Activated CD8-positive, alpha-beta memory T cell treated with anti-CD3 and anti-CD28 coated beads, Interleukin-2, amount 10 ng/mL, durations not matched to agents 7 days and 5 days (primary cell): ENCODE measurements at places on chromosomes 5 and 9. TPM values are rescaled to one million over a fixed set of nuclear protein-coding genes. Genes with fewer than 3 reads are reported as not detected.

- no peak for DNase-seq
- H3K27me3 ChIP-seq = peaks cover 44% of the 10 kb centered on the region
- no peaks in the 10 kb centered on the region for H3K4me1 ChIP-seq
- no peak overlapping the region for H3K27ac ChIP-seq
- H3K36me3 ChIP-seq = no peaks in the 10 kb centered on the region
Observed at GRCh38 chr9:36894695-36895310, 139.3 kb downstream of the PAX5 start.

DNA sequence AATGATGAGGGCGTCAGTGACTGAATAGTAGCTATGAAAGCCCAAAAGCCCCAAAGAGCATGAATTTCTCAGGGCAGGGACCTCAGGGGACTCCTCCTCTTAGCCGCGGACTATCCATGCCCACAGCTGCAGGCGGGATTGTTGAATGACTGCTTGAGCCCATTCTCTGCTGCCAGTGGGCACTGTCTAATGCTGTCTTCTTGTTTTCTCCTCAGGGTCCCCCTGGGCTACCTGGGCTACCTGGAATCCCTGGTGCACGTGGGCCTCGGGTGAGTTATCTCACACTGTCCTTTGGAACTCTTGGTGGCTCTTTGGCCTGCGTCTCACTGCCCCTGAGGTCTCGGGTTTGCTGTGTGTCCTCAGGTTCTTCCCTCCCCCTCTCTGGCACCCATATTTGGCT lies 22.7 kb downstream of the COL27A1 start:
- no peak overlapping the region for H3K4me3 ChIP-seq
- no peak overlapping the region for H3K27ac ChIP-seq
- peaks cover 4% of the 10 kb centered on the region for H3K27me3 ChIP-seq
- DNase-seq = no peak

GRCh38 chr5:81924442-81924841 lies 47.4 kb upstream of the ATG10 start:
- no peak for DNase-seq
- no peaks in the 10 kb centered on the region for H3K36me3 ChIP-seq
- no peak overlapping the region for H3K27ac ChIP-seq
- no peak overlapping the region for H3K4me3 ChIP-seq
- H3K4me1 ChIP-seq = peaks cover 2% of the 10 kb centered on the region

The FGD3 gene
- total RNA-seq = 91.2 TPM

The ATOX1 gene
- total RNA-seq = 78.1 TPM

- no peak for DNase-seq
- no peaks in the 10 kb centered on the region for H3K27me3 ChIP-seq
- H3K4me1 ChIP-seq = no peaks in the 10 kb centered on the region
Observed at GRCh38 chr5:111636736-111637135, 120.3 kb downstream of the NREP start.

- H3K27me3 ChIP-seq = no peaks in the 10 kb centered on the region
- no peaks in the 10 kb centered on the region for H3K4me1 ChIP-seq
- peaks cover 1% of the 10 kb centered on the region for H3K36me3 ChIP-seq
- DNase-seq = no peak
- H3K4me3 ChIP-seq = no peak overlapping the region
- no peak overlapping the region for H3K27ac ChIP-seq
Observed at GRCh38 chr9:83588256-83588655, 34.7 kb upstream of the IDNK start.

GRCh38 chr9:25418974-25419373 lies 259.3 kb downstream of the TUSC1 start:
- no peak for DNase-seq
- H3K27me3 ChIP-seq = no peaks in the 10 kb centered on the region
- no peak overlapping the region for H3K27ac ChIP-seq
- H3K4me1 ChIP-seq = no peaks in the 10 kb centered on the region
- no peak overlapping the region for H3K4me3 ChIP-seq
